ENCODE measurements at places on chromosomes 5 and 9.

DNA sequence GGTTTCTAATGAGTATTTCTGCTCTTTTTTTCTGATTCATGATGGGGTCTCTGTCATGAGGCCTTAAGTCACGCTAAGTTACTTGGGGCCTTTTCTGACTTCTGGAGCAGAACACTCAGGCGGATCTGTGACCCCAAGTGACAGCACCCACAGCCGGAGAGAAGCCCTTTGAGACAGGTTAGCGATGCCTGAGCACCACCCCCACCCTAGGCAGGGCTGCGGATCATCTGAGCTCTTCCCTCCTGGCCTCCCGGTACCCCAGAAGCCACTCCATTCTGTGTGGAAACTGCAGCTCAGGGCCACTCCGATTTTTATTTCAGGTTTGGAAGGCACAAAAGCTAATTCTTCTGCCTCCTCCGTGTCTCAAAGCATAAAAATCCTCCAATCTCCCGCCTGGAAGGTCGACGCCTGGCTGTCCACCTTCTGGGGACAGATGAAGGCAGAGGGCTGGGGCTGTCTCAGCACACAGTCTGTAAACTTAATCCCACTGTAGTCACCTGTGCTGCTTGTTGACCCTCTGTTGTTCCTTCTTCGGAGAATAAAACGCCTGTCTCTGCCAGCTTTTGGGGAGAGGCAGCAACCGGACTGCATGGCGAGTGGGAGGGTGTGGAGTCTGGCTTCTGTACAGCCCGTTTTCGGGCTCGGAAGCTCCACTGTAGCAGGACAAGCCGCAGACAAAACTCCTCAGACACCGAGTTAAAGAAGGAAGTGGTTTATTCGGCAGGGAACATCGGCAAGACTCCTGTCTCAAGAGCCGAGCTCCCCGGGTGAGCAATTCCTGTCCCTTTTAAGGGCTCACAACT is 88.8 kb downstream of the SPRY4 start:
- no peak for DNase-seq

DNA sequence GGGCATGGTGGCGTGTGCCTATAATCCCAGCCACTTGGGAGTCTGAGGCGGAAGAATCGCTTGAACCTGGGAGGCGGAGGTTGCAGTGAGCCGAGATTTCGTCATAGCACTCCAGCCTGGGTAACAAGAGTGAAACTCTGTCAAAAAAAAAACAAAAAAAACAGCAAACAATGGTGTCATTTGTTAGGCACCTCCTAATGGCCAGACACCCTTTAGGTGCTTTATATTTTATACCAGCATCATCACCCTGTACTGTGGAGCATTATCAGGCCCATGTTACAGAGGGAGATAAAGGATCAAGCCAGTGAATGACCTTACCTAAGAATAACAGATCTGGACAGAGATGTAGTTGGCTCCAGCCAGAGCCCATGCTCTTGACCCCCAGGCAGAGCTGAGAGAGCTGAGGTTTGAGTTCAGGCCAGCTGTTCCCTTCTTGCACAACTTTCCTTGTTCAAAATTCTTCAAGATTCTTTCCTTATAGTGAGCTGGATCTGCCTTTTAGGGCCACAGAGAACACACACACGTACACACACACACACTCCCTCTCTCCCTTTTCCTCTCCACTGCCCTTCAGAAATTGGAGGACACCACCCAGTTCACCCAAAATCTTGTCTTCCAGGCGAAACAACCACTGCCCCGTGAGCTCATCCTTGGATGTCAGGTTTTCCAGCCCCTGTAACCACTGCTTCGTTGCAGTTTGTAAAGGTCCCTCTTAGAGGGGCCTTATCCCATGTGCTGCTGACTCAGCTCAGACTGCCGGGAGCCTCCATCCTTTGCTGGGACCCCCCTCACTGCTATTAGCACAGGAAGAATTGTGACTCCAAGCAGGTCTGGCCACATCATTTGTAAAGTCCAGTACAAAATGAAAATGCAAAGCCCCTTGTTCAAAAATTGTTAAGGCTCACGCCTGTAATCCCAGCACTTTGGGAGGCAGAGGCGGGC is 10.4 kb upstream of the PTGES start:
- no peak for DNase-seq

DNA sequence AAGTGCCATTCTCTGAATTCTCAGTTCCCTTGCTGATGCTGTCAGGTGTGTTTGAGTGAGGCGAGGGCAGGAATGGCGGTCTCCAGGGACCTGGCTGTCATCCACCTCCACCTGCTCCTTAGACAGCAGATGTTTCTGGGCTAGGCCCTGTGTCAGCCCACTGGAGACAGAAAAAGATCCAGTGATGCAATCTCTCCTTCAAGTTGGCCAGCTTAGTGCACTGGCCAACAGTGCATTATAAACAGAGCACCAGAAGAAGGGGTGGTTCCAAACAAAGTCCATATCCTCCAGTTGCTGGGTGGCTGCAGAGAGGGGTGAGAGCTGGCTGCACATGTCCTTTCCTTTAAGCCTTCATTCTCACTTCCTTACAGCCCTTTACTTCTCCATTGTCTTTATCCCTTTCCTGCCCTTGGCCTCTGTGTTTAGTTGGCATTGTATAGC is 26.5 kb downstream of the NANS start:
- DNase-seq = no peak

DNA sequence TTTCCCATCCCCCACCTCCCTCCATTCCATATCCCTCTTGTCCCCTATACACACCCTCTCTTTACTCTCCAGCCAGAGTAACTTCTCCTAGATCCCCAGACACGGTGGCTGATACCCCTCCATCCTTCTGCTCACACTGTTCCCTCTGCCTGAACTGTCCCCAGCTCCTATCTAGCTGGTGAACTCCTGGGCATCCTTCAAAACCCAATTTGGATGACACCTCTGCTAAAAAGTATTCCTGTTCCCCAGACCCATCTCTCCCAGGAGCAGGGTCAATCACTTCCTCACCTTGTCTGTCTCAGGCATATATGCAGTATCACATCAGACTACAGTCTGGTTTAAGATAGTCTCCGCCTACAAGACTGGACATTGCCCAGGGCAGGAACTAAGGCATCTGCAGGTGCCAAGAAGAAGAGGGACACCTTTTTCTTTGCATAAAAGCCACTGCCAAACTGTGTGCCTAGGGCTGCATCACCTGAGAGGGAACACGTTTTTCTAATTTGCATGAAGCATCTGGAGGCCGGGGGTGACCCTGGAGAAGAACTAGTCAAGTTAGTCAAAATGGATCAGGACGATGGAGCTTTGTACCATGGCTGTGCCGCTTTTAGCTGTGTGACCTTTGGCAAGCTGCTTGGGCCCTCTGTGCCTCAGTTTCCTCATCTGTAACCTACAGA is 27.1 kb downstream of the NR5A1 start:
- DNase-seq = no peak

GRCh38 chr5:91111473-91112238 is 271.5 kb downstream of the ARRDC3 start:
- no peak for DNase-seq

DNA sequence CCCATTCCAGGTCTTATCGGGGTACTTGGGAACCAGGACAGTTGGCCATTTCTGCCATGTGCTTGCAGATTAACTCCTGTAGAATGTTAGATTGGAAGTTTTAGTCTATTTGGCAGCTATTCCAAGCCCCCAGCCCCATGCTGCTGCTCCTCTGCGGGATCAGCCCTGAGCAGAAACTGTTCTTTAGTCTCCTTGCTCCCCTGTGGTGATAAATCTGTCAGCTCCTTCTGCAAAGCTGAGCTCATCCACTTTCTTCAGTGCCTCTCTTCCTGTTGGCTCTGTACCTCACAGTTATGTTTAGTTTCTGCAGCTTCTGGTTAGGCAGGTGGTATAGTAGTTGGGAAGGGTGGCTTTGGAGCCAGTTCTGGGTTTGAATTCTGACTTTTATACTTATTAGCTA is 170.4 kb downstream of the GRIA1 start:
- DNase-seq = no peak

GRCh38 chr5:133341296-133341695 is 271.0 kb downstream of the FSTL4 start:
- DNase-seq = no peak

DNA sequence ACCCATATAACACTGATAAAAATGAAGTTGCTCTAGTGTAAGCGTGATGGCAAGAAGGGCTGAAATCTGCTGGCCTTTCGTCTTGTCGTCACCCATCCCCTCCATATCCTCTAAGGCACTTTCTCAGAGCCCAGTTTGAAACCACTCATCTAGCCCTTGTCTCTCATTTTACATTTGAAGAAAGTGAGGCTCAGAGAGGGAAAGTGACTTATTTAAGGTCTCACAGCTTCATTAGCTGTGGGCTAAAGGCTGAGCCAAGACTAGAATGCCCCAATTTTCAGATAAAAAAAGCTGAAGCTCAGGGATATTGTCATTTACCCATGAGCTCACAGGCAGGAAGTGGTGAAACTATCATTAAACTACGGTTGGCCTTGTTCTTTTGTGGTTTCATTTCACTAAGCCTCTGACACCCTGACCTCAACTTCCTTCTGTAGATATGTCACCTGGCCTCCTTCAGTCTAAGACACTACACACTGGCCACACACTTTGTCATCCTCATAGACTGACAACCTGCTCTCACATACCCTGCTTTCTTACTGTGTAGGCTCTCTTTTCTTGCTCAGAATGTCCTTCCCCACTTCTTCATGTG is 176.7 kb upstream of the DMAC1 start:
- peak; percentile 36 for DNase-seq

- no peak for DNase-seq
These were observed 225.6 kb downstream of the PCSK1 start for GRCh38 chr5:96207420-96207819.

- no peak for DNase-seq
These were observed 151.8 kb downstream of the MUSK start for GRCh38 chr9:110820381-110820780.

DNA sequence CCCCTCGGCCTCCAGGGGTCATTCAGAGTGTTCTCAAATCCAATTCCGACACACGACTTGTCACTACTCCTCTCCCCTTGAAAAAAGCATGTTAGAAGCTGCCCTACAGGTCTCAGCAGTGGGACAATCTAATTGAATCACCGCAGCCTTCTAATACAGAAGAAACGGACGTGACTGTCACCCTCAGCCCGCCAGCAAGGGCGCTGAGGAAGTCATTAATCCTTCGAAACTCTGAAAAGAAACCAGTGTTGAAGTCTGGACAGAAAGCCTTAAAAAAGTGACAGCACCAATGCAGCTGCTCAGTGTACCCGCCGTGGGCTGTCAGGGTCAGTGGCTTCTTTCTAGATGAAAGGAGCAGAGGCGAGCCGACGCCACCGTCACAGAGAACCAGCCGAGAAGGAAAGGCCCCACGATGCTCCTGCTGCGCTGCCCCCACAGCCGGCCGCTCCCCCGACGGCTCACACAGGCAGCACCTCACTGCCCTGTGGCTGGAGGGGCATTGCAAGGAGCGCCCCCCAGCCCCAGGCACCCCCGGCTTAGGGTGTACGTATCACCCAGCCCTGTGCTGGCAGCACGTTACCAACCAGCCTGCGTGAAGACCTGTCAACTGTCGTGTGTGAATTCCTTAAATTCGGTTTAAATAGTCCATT is 5.7 kb downstream of the BRD3OS start:
- no peak for DNase-seq

DNA sequence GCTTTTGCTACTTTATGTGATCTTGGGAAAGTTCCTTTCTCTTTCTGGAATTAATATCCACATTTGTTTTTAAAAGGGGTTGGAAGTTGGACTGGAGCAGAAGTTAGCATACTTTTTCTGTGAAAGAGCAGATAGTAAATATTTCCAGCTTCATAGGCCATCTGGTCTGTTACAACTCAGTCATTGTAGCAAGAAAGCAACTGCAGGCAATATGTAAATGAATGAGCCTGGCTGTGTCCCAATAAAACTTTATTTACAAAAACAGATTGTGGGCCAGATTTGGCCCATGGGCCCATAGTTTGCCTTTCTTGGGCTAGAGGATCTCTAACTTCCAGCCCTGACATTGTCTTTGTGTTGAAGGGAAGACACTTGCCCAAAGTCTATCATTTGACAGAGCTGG is 104.4 kb downstream of the ACTL7B start:
- DNase-seq = no peak

DNA sequence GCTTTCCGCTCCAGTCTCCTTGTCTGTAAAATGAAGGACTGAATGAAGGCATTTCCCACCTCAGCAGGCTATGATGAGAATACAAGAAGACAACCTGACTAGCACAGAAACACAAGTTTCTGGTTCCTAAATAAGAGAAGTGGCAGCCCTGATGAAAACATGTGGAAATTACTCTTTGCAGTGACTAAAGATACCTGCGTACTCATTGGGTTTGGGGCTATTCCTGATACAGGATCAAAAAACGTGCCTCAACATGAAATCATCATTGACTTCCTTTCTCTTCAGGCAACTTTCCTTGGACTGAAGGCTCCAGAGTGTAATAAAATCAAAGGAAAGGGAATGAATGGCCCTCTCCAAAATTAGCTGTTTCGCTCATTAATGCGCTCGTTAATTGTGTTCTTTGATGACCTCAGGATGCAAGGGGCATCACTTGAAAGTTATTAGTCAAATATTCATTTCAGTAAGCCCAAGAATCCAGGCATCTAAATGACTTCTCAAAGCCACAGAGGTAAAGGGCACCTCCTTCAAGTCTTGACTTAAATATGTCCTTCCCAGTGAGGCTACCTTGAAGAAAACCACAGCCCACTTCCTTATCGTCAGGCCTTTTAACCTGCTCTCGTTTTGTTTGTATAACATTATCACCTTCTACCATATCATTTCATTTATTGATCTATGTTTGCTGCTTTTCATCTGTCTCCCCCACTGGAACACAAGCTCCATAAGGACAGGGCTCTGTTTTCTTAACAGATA is 68.9 kb downstream of the RASEF start:
- no peak for DNase-seq

DNA sequence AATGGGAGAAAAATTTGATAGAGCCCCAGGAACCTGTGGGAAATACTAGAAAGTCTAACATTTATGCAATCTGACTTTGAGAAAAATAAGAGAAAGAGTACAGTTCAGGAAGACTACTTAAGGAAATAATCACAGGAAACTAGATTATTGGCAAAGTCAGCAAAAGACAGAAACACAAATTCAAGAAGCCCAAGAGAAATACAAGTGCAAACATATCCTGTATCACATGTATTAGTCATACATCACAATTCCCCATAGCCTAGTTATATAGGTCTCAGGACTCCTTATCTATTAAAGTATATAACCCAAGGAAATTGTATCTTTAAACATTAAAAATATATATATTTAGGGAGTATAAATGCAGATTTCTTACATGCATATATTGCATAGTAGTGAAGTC is 100.8 kb downstream of the HOMER1 start:
- DNase-seq = no peak

GRCh38 chr5:112125903-112126302 is 293.2 kb downstream of the EPB41L4A start:
- no peak for DNase-seq

- DNase-seq = no peak
These were observed 32.4 kb upstream of the RPL26L1 start for GRCh38 chr5:172926796-172927195.

DNA sequence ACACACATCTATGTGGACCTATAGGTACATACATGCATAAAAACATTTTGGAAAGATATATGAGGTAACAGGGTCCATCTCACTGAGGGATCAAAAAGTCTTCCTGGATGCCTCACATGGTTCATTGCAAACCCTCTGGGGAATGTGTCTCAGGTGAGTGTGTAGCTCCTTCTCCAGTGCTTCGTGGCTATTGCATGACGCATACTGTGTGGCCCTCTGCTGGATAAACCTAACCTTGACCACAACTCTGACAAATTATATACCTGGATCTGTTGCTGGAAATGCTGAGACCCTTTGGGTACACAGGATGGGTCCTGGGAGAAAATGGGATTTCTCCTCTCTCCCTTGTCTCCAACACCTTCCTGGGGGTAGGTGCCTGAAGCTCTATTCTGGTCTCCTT is 91.9 kb downstream of the JAKMIP2 start:
- no peak for DNase-seq
